ENCODE measurements at places on chromosomes 7 and 10.

GRCh38 chr10:67612577-67613537 is 83.1 kb downstream of the CTNNA3 start:
- DNase-seq: no peak

GRCh38 chr7:157668221-157668883 is 331.5 kb downstream of the DNAJB6 start:
- no peak for DNase-seq

DNA sequence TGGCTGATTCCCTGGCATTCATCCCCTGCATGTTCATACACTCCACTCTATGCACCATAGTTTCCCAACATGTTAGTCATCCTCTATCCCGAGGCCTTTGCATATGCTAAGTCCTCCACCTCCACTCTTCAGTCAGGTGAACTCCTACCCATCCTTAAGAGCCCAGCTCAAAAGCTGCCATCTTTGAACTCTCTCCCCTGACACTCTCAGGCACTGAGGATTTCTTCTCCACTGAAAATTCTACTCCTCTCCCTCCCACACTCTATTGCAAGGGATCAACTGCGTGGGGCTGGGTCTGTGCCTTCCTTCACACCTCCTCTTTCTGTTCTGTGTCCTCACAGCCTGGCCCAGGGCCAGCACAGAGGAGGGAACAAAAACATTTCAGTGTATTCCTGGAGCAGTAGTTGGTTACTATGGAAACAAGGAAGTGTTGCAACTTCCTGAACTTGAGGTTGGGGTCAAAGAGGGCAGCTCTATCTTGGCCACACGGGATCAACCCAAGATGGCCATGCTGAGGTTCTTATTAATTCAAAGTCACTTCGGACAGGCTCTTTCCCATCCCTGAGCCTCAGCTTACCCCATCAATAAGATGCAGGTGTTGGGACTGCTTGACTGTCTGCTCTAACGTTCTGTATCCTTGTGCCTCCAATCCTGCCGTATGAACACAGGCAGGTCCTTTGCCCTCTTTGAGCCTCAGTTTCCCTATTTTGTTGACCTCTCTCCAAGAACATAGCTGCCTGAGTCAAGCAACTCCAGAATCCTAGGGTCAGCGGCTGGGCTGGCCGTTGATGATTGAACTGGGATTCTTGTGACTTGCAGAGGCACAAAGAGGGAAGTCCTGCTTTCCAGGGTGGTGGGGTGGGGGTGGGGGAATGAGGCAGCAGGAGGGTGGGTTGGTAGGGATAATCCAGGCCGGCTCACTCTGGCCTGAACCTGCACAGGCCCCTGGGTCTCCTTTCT is 15.5 kb downstream of the ZMIZ1 start:
- no peak for DNase-seq

GRCh38 chr10:71429929-71430328 is 33.2 kb downstream of the CDH23 start:
- no peak for DNase-seq

- DNase-seq: no peak
Measured at GRCh38 chr7:56157238-56157790, 41.1 kb upstream of the NUPR2 start.

- DNase-seq: no peak
Measured at GRCh38 chr10:102175415-102175814, 23.2 kb downstream of the NOLC1 start.

- DNase-seq: no peak
Measured at GRCh38 chr10:97466755-97467154, 20.8 kb downstream of the ZDHHC16 start.

- DNase-seq: no peak
Measured at GRCh38 chr7:91280604-91281003, 16.4 kb downstream of the FZD1 start.

DNA sequence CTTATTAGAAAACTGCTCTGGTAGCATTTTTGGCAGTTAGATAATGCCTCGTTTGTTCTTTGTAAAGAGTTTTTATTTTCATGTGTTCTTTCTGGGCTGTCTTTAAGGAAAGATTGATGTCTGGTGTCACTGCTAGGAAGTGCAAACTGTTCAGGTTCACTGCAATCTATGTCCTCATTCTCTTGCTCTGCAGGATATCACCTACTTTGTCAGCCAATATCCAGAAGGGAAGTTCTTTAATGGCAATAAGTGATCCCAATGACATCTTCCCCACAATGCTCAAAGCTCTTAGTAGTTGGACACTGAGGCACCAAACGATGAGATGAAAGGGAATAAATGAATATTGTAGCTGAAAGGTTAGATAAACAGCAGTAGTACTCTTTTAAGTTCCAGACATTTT is 115.1 kb downstream of the AGMO start:
- no peak for DNase-seq

- DNase-seq: no peak
Measured at GRCh38 chr10:24771943-24772694, 48.4 kb upstream of the ARHGAP21 start.

GRCh38 chr7:140325600-140325999 is 72.7 kb downstream of the SLC37A3 start:
- no peak for DNase-seq

DNA sequence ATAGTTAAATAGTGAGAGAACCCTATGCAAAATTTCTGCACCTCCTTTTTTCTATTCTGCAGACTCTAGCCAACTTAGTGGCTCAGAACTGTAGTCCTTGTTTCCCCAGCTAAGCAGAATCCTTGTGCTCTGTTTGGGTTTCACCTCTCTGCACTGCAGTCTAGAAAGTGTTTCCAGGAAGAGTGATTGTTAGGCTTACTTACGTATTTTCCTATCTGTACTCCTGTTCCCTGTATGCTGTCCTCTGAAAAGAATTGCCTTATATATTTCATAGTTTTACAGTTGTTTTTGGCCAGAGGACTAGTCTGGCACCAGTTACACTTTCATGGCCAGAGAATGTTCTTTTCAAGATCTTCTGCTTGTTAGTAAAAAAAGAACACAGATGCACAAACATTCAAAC is 154.6 kb upstream of the POT1 start:
- DNase-seq: no peak

DNA sequence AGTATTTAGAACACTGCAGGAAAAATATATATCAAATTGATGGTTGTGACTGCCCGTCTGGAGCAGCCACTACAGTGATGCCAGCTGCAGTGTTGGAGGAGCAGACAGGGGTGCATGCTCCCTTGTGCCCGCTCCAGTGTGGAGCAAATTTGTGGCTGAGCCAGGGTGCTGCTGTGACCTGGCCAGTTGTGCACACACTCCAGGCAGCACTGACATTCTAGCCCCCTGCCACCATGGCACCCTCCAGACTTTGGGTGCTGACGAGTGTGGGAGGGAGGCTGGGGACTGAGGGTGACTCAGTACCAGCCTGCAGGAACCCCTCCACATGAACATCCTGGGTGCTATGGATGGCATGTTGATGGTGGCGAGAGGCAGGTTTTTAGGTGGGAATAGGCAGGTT is 160.0 kb upstream of the PCDH15 start:
- no peak for DNase-seq
